NCI-H2081 treated with DMSO at 0.1 percent for 48 hours (cell line): ENCODE measurements at places on chromosomes 3 and 15.

DNA sequence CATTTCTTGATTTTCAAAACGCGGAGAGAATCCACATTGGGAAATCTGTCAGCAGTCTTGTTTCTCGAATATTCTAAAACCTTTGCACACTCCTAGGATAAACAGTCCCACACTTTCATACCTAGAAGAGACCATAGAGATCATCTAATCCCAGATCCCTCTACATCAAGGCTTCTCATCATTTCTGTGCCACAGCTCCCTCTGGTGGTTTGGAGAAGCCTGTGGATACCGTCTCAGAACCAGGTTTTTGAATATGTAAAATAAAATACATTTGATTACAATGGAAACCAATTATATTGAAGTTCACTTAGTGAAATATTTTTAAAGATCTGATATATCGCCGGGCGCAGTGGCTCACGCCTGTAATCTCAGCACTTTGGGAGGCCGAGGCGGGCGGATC is 211.9 kb upstream of the GOLGA6L4 start:
- DNase-seq: no peak

DNA sequence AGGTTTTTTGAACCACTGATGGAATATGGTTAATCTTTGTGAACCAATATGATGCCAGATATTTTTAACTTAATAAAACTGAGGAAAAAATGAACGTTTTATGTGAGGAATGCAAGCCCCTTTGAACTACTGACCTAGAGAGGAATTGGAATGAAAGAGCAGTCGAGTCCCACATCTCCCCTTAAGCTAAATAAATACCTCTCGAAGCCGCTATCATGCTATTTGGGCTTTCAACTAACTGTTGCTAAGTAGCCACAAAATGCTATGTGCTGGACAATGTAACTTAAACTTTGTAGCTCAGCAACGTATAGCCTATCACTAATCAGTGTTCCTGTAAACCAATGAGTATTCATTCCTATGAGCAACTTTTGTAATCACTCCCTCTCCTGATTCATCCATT is 1037.2 kb downstream of the SQOR start:
- DNase-seq: no peak

DNA sequence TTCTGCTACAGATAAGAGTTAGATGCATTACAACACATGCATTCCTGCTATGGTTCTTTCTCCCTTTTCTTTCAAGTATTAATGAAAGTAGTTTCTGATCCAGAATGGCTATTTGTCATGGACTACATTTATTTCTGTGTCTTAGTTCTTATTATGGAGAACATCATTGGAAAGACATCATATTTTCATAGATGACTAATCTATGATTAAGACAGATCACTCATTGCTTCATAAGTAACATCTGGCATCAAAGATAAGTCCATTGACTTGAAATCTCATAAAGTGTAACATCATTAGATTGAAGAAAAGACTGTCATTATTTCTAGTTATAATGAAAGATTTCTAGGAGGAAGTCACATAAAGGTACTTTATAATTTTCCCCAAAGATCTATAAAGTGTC is 366.7 kb downstream of the NSUN3 start:
- DNase-seq: no peak

- DNase-seq: no peak
Observed at GRCh38 chr3:75886971-75887526, 101.7 kb upstream of the ZNF717 start.

GRCh38 chr15:69609176-69609575 is 156.6 kb downstream of the RPLP1 start:
- no peak for DNase-seq

DNA sequence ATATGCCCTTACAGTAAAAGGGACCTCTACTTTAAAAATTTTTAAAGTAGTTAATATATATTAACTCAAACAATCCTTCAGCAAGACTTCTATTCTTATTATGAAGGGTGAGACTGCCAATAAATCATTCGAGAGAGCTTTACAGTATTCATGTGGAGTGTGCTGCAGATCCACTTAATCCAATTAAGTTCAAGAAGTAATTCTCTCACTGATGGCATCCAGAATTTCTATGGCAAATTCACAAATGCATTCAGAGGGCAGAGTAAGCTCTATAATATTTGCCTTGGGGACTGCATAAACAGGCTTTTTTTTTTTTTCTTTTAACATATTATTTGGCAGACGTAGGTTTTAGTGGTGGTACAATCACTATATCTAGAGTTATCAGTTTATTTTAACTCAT is 692.0 kb downstream of the NLGN1 start:
- DNase-seq: no peak

DNA sequence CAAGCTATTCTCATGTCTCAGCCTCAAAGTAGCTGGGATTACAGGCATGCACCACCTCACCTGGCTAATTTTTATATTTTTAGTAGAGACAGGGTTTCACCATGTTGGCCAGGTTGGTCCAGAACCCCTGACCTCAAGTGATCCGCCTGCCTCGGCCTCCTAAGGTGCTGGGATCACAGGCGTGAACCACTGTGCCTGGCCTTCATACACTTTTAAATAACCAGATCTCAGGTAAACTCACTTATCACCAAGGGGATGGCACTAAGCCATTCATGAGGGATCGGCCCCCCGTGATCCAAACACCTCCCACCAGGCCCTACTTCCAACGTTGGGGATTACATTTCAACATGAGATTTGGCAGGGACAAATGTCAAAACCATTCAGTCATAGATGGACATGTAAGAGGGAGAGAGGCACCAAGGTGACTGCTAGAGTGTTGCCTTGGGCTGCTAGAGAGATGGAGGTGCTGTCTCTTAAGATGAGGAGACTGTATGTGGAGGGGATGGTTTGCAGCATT is 13.3 kb upstream of the DOCK3 start:
- DNase-seq: no peak

- DNase-seq: no peak
Observed at GRCh38 chr3:195612075-195612800, 28.5 kb upstream of the APOD start.

DNA sequence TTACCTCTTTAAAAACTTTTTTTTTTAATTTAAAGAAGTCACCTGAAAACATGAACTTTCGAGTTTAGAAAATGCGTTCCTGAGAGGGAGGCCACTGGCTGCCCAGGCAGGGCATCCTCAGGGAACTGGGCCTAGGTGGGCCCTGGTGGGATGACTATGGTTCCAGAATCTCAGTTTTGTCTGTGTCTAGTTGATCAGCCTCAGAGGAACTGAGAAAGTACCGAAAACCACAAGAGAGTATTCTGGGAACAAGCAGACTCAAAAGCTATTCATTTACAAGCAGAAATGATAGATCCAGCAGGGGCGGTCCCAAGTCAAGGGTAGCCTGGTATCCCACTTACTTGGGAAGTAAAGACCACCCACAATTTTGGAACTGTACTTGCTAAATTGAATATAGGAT is 10.5 kb downstream of the WWTR1 start:
- DNase-seq: no peak

GRCh38 chr3:65259946-65260345 is 572.1 kb upstream of the ADAMTS9 start:
- no peak for DNase-seq

DNA sequence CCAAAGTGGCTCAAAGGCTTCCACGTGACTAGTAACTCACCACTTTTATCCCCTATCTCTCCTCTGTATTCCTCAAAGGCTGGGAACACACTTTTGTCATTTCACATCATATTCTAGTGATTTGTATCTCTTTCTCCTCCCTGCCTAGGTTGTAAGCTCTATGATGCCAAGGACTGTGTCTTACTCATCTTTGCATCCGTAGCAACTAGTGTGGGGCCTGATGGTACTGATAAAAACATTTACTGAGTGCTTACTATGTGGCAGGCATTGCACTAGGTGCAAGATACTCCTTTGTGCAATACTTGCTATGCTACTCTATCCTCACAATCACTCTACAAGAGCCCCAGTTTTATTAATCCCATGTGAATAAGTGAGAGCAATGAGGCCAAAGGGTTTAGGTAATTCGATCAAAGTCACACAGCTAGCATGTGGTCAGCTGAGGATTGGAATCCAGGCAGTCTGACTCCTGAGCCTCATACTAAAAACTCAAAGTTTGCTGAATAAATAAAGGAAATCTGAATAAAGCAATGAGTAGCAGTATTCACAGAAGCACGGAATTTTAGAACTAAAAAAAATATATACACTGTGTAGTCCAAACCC is 342.6 kb upstream of the ICE2 start:
- no peak for DNase-seq

- DNase-seq: no peak
Observed at GRCh38 chr3:184814214-184814613, 2.2 kb downstream of the VPS8 start.

GRCh38 chr3:125401402-125401801 is 26.3 kb upstream of the ZNF148 start:
- DNase-seq: no peak

- no peak for DNase-seq
Observed at GRCh38 chr15:39075756-39076341, 505.0 kb upstream of the THBS1 start.

DNA sequence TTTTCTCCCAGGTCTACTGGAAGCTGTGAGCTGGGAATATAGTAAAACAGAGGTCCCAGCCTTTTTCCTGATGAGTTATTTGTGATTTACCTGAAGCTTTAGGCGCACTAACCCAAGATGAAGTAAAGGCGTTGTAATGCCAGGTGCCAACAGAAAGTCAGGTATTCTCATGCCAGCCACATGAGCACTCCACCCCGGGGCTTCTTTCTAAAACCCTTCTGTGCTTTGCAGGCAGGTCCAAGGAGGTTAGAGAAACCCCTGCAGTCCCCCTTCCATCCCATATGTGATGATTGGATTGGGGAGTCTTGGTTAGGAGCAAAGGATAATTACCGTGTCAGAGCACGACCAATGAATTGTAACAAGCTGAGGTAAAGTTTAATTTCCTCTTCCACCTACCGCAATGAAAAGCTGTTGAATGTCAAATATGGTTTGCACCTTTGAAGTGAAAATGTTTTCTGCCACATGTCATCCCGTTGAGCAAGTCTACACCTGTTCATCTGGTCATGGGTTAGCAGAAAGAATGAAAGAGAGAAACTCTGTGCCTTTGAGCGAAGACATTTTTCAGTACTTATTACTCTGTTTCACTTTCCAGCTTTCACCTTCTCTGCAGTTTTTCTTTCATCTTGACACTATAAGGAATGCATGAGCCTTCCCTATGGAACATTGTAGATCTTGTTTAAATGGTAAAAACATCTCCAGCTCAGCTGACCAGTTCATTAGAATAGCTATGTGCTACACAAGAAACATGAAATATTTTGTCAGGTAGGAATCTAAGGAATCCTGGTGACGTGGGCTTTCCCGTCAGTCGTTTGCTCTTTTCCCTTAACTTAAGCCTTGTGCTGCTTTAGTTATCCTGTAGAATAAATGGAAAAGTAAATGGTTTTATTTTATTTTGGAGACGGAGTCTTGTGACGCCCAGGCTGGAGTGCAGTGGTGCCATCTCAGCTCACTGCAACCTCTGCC is 204.6 kb upstream of the IL12A start:
- DNase-seq: no peak

- no peak for DNase-seq
Observed at GRCh38 chr3:20404741-20405100, 218.7 kb upstream of the SGO1 start.

- DNase-seq: no peak
Observed at GRCh38 chr15:43932907-43933306, 106.1 kb downstream of the WDR76 start.

DNA sequence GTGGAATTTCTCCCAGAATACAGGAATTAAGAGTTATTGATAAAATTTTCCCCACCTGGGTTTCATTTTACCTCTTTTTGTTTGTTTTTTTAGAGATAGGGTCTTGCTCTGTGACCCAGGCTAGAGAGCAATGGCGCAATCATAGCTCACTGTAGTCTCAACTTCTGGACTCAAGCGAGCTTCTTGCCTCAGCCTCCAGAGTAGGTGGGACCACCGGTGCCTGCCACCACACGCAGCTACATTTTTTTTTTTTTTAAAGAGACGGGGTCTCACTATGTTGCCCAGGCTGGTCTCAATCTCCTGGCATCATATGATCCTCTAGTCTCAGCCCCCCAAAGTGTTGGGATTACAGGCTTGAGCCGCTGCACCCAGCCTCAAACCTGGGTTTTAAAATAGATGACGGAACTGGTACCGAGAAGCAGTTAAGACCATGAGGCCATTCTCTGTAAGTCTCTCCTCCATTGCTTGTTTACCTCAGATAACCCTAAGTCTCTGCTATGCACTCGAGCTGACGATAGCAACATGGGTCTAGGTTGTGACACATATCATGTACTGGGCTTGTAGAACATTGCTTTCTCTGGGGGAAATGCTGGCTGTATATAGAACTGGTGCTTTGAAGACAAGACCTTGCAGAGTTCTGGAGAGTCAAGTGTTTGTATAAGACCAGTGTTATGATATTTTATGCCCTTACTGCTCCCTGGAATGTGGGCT is 16.4 kb downstream of the ETV5 start:
- no peak for DNase-seq

- no peak for DNase-seq
Observed at GRCh38 chr15:79617071-79617470, 184.9 kb downstream of the MINAR1 start.

DNA sequence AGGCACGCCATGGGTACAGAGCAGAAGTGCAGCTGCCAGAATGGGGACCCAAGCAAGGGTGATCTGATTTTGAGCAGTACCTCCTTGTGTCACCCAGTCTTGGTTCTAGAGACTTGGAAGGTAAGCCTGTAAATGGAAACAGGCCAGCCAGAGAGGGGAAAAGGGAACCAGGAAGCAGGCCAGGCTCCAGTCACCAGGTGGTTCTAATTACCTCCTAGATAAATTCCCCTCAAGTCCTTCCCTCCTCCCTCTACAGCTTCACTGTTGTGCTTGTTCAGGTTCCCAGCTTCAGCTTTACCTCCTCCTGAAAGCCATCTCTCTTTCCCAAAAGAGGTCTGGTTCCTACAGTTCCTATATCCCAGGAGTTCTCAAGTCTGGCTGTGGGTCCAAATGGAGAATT is 58.8 kb upstream of the SLC7A14 start:
- DNase-seq: no peak

GRCh38 chr3:172309741-172310427 is 138.4 kb downstream of the GHSR start:
- DNase-seq: no peak

DNA sequence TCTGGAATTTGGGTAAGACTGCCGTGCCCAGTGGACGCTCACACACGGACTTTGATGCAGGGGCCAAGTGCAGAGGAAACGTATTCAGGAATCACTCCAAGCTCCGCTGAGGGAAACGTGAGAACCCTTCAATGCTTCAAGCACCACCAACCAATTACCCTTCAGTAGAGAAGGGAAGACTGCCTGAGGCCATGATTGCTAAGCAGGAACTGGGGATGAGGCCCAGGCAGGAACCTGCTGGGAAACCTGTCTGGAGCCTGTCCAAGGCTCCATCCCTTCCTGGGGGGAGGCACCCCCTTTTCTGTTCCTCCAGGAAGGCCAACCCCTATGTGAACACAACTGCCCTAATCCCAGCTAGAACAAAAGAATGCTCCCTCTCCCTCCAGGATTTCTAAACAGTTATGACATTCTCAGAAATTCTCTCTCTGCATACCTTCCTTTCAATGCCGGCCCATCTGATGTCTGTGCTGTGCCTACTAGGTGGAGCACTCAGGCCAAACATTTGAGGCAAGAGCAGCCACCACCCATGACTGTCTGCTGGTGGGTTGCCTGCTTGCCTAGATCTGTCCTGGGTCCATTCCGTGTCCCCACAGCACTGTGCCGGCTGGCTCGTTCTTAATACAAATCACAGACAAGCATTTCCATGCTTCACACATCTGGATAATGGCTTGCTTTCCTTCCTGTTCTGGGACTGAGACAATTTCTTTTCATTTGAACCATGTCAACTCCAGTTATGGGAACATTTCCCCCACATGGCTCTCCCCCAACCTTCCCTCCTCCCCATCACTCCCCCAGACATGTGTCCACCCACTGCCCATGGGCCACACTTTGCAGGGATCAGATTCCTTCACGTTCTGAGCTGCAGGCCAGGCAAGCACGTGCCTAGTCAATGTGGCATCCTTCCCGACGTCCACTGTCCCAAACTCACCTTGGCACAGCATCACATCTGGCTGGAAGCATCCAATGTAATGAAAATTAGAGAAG is 149.4 kb downstream of the ADAMTS17 start:
- DNase-seq: peak; percentile 20
